ENCODE measurements at places on chromosomes 12 and 14. TPM values are rescaled to one million over a fixed set of nuclear protein-coding genes. Genes with fewer than 3 reads are reported as not detected.

KRT86 gene
- total RNA-seq: not detected

GRCh38 chr14:90911121-90911520, 94.9 kb upstream of the TTC7B start:
- DNase-seq: no peak

DNA sequence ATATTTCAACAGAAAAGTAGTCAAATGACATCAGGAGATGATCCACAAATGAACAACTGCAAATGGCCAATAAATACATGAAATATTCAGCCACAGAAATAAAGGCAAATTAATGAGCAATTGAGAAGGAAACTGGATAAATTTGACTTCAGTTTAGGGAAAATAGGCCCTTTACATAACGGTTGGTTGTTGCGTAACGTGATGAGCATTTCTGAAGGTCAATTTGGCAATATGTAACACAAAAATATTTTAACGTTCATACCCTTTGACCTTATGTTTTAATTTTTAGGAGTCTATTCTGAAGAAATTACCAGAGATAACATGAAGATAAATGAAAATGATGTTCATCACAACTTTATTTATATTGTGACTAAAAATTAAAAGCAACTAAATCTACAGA, 14.7 kb upstream of the MSRB3 start:
- no peak for DNase-seq

GRCh38 chr12:14416658-14417057, 51.2 kb downstream of the ATF7IP start:
- DNase-seq: no peak

GRCh38 chr14:105256292-105256960, 8.1 kb downstream of the BTBD6 start:
- DNase-seq: no peak

DNA sequence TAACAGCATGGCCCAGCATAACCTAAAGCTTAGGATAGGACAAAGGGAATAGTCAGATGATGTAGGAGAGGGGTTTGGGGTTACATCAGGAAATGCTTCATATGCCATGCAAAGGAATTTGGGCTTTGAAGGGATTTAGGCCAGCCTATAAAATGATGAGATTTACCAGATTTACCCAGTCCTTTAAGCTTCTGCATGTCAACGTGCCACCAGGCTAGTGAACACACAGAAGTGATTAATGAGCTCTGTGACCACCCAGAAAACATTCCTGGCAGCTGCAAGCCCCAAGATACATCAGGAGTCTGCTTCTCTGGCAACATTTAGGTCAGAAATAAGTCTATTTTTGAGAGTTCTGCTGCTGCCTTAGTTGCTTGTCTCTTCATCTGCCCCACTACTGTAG, 118.3 kb downstream of the LRIG3 start:
- no peak for DNase-seq

Data from esophagus muscularis mucosa (tissue), 4 donors.